Stimulated activated CD4-positive, alpha-beta T cell treated with anti-CD3 and anti-CD28 coated beads, Interleukin-4, amount 100 ng/mL, for 1 hour (primary cell): ENCODE measurements at places on chromosomes 7 and 10.

DNA sequence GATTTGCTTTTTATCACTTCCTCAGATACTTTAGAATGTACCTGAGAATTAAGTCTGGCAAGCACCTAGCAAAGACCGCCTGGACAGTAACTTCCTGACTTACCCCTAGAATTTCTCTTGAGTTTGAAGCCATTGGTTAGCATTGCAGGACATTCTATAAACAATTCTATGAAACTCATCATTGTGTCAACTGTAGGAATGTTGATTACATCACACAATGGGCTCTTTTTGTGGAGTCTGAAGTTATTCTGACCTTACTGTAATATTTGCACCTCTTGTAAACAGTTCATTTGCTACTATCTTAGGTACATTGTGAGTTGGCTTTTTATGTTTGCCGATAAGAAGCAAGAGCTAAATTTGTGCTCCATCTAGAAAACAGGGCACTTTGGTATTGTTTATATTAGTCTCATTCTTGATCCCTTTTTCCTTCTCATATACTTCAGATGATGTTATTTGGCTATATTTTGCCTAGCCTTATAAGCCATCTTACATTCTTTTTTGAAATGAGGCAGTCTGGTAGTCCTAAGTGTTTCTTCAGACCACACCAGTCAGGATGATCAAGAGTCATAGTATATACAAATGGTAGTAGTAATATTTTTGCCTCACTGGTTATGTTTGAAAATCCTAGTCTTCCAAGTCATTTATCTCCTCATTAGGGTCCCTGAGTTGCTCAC, 52.4 kb downstream of the CASD1 start:
- DNase-seq, result no peak

DNA sequence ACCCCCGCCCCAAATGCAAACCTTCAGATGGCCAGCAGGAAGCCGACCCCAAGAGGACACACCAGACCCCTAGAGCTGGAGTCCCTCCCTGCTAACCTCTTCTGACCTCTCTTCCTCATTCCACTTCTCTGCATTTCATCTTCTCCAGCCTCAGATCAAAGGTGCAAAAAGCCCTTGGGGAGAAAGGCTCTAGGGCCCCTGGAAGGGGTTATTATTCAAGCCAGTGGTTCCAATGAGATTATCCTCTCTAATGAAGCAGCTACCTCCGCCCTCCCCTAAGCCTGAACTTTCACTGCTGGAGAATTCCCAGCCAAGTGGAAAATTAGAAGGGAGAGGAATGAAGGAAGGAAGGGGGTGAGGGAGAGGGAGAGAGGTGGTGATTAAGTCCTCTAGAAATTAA, 343.9 kb downstream of the PLXNA4 start:
- no peak for DNase-seq

- DNase-seq, result no peak
Observed at GRCh38 chr10:60441515-60441914, 51.8 kb upstream of the ANK3 start.

DNA sequence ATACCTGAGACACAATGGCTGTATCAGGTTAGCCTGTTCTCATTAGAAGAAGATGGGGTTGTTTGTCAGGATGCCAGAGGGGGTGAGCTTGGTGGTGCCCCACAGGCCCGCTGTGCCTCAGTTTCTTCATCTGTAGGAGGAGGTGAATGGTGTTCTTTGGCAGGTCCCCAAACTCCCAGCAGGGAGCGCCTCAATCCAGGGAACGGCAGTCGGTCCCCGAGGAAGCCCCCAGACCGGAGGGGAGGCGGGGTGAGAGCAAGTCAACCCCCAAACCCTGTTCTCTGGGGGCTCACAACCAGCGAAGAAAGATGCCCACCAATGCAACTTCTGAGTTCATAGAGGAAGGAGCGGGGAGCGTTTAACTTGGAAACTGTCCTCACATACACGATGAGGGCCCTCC, 16.0 kb downstream of the C10orf105 start:
- no peak for DNase-seq

DNA sequence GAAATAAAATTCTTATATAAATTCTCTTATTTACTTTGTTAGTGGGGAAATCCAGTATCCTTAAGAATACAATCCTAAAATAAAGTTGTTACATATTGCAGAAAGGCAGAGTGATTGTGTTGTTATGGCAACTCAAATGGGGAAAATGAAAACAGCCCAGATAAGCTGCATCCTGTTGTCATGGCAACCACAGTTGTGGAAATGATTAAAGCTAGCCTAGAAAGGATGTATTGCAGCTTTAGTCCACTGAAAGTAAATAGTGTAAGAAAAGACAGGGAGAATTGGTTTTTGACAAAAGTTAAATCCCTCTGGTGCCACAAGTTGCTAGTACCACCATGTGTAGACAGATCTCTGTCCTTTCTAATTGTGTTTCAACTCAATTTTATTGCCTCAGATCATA, 43.2 kb downstream of the BTRC start:
- DNase-seq, result no peak

- no peak for DNase-seq
Observed at GRCh38 chr10:128625926-128626325, 499.7 kb upstream of the MKI67 start.

DNA sequence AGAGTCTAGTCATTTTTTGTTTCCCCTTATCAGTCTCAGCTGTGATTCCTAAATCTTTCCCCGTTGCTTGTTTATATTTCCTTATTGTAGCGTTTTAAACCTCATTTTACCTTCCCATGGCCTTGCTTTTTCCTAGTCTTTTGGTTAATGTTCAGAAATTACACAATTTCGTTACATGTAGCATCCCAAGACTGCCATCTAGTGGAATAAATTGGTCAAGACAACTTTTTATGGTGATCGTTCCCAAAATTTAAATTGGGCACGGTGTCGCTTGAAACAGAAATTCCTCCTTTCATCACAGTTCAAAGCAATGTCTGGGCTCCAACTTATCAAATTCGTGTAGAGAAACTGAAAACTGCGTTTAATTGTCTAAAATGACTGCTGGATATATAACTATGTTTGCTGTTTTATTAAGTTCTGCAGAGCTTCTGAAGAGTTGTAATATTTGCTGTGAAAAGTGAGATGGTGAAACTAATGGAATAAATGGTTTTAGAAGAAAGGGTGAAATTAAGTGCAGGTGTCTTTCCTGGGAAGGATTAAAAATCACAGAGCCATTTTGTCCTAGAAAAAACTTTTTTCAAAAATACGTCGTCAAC, 370.2 kb downstream of the PHF14 start:
- no peak for DNase-seq

DNA sequence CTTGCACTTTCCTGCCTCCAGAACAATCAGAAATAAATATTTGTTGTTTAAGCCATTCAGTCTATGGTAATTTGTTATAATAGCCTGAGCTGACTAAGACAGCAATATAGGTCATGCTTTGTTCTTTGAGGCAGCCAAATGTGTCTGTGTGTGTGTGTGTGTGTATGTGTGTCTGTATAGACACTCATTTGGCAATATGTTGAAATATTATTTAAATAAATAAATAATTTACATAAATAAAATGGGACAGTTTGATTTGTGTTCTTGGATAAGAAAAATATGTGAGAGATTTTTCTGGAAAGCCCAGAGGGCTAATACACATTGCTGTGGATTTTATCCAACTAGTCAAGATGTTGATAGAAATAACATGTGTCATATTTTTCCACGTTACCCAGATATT, 140.2 kb downstream of the PTN start:
- DNase-seq, result no peak

GRCh38 chr7:43584195-43584586, 1.3 kb downstream of the STK17A start:
- DNase-seq, result no peak

DNA sequence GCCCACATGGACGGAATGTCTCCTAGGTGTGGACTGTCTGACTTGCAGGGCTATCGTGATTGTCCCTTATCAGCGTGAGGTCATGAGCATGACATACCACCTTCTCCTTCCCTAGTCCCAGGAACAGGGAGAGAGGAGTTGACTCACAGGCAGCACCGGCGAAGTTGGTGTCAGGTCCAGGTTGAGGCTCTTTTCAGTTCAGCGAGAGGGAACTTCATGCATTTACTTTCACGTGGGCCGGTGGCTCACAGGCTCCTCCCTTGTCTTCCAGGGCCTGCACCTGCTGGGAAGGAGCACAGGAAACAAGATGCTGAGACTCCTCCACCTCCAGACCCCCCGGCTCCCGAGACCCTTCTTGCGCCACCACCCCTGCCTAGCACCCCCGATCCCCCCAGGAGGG, 46.1 kb downstream of the PROSER2 start:
- DNase-seq, result no peak

GRCh38 chr10:96509017-96509641, 4.6 kb downstream of the TLL2 start:
- DNase-seq, result no peak

DNA sequence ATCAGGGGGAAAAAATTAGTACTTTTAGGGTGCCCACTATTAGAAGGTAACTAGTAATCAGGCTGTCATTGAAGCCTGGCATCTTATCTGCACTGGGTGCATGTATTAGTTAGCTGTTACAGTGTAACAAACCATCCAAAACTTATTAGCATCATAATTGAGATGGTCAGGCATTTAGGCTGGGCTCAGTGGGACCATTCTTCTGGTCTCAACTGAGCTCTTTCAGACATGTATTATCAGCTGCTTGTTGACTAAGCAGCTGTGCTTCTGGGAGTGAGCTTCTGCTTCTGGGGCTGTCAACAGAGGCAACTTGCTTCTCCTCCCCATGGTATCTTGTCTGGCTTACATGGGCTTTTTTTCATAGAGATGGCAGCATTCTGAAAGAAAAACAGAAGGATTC, 154.0 kb upstream of the ZNF92 start:
- DNase-seq, result no peak

GRCh38 chr7:158270106-158270775, 317.4 kb downstream of the PTPRN2 start:
- no peak for DNase-seq

- no peak for DNase-seq
Observed at GRCh38 chr7:116337800-116338199, 127.5 kb downstream of the TES start.

- no peak for DNase-seq
Observed at GRCh38 chr7:48388911-48389310, 217.7 kb downstream of the ABCA13 start.

DNA sequence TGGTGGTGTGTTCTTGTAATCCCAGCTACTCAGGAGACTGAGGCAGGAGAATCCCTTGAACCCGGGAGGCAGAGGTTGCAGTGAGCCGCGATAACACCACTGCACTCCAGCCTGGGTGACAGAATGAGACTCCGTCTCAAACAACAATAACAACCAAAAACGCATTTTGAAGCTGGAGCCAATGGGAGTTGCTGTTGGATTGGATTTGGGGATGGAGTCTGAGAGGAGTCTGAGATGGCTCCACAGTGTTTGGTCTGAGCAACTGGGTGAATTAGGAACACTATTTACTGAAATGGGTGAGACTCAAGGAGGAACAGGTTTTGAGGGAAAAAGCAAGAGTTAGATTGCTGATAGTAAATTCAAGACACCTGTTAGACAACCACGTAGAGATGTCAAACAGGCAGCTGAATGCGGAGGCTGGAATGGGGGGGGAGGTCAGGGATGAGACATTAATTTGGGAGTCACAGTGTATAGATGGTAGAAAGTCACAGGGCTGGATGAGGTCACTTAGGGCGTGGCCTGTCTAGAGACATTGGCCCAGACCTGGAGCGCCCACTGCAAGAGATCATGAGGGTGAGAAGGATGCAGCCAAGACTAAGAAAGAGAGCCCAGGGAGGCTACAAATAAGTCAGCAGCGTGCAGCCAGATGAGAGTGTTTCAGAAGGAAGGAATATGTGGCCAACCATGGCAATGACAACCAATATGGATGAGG, 56.4 kb downstream of the CYCS start:
- no peak for DNase-seq

DNA sequence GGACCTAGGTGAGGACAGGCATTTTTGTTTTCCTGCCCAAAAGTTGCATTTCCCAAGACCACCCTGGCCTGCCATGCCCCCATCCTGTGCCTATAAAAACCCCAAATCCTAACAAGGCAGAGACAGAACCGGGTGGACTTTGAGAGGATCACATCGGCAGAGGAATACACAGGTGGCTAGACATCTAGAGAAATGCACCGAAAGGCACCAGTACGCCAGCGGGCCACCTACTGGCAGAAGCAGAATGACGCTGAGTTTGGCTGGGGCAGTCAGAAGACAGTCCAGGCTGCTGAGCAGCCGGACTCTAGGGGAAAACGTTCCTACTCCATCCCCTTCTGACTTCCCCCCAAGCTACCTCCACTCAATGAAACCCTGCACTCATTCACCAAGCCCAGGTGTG, 2.8 kb downstream of the AKR1C4 start:
- DNase-seq, result no peak

- DNase-seq, result no peak
Observed at GRCh38 chr10:68271196-68271882, 39.4 kb upstream of the ATOH7 start.

GRCh38 chr7:80039251-80039884, 95.3 kb upstream of the GNAI1 start:
- no peak for DNase-seq

DNA sequence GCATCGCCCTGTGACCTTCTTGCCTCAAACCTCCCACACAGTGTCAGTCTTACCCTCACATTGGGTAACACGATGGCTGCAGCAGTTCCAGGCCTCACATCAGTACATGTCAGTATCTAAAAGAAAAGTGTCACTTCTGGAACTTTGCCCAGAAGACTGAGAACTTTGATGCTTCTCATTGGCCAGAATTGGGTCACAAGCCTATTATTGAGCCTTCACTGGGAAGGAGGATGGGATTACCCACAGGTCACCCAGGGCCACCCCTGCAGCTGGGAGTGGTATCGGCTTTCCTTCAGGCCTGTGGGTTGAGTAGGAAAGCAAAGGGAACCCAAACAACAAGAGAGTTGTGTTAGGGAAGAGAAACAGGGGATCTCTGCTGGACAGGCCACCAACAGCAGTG, 111.5 kb downstream of the NPY start:
- DNase-seq, result no peak

- no peak for DNase-seq
Observed at GRCh38 chr7:101970801-101971200, 153.4 kb downstream of the CUX1 start.

GRCh38 chr10:129613377-129613980, 146.4 kb downstream of the MGMT start:
- no peak for DNase-seq

DNA sequence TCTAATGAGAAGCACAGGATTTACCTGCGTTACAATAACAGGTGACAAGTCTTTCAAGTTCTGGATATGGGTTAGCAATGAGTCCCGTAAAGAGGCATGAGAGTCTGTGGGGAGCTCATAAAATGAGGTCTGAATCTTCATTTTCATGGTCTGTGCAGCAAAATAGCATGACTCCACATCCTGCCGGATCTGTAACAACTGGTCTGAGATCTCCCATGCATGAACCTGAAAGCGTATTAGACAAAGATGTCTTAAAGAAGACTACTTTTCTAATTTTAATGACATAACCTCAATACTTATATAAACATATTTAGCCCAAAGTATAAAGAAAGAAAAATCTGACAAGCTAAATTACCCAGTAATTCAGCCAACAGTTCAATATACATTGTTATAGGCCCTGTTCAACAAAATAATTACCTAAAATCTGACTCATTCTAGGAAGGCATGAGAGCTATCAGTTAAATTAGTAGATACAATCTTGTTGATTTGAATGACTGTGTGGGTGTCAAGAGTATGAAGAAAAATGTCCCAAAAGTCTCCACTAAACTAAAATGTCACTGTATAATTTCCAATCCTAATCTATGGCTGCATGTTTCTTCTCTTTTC, 36.9 kb downstream of the TNPO3 start:
- no peak for DNase-seq

- no peak for DNase-seq
Observed at GRCh38 chr10:59750155-59750945, 2.9 kb downstream of the MRLN start.

- no peak for DNase-seq
Observed at GRCh38 chr10:117096599-117097201, 41.4 kb downstream of the VAX1 start.

GRCh38 chr10:66656499-66656898, 269.3 kb upstream of the LRRTM3 start:
- no peak for DNase-seq
